ENCODE measurements at places on chromosomes 4 and X.

DNA sequence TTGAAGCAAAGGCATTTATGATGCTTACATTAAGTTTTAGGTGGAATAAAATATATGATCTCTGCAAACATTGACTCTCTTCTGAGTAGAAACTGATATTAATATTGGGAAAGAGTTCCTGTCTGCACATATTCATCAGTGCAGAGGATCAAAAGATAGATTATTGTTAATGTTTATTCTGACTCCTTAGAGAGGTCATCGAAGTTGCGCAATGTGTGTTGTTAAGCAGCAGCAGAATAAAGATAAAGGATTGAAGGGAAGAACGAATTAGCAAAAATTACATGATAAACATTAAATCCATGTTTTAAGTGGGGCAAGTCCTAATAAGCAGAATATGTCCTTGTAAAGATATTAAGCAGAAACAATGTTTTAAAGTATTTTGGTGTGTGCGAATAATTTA, 72.6 kb upstream of the MBNL3 start:
- DNase-seq = no peak

GRCh38 chrX:20442597-20442996, 175.9 kb upstream of the RPS6KA3 start:
- DNase-seq = no peak

GRCh38 chrX:10749113-10749512, 128.7 kb upstream of the MID1 start:
- no peak for DNase-seq

DNA sequence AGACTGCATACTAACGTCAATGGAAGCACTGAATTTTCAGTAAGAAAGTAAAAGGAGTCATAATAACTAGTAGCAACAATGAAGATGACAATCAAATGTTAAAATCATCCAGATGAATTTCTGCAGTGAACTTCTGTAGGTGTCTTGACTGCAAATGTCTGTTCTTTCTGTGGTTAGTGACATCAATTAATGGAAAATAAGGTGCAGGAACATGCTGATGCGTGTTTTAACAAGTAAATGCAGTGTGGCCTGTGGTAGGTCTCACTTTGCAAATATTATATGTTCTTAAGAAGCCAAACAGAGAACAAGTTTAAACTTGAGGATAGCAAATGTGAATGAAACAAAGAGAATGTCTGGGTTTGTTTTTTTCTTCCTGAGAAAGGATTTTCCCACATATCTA, 2.6 kb upstream of the DTHD1 start:
- DNase-seq = no peak

DNA sequence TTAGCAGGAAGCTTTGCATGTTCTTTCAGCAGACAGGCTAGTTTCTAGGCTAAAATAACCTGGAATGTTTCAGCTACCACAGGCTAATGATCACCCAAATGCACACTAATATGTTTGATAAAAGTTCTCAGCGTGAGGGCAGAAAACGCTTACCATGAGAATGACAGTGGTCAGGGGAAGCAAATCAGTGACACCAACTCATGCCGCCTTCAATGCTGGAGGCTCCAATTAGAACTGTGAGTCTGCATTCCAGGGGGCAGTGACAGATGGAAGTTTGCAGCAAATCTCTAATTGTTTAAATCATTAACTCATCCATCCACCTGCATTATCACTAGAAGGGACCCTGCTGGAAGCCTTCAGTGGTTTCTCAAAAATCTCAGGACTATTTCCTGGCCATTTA, 43.2 kb downstream of the ANOS1 start:
- no peak for DNase-seq

- no peak for DNase-seq
Measured at GRCh38 chrX:114201622-114202021, 382.3 kb upstream of the HTR2C start.

GRCh38 chr4:108168160-108168670, 517 bp downstream of the LEF1 start:
- no peak for DNase-seq

- no peak for DNase-seq
Measured at GRCh38 chrX:35149517-35149916, 206.9 kb downstream of the FAM47B start.

DNA sequence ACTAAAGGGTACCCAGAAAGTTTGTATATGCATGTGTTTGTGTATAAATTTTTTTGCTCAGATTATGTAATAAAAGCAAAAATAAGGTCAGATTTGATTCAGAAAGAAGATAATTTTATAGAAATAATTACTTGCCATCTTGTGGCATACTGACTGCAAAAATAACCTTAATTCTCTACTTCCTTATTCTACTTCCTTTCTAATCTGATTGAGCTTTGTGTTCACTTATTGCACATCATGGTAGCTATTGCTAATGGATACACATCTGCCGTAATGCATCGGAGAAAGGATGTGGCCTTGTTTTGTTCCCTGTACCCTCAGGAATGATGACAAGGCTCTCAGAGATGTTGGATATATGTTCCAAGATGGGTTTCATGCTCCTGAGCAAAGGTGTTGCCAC, 10.5 kb upstream of the GNPDA2 start:
- DNase-seq = no peak

- DNase-seq = peak; percentile 20
Measured at GRCh38 chrX:51568586-51568985, 50.1 kb downstream of the CENPVL3 start.

DNA sequence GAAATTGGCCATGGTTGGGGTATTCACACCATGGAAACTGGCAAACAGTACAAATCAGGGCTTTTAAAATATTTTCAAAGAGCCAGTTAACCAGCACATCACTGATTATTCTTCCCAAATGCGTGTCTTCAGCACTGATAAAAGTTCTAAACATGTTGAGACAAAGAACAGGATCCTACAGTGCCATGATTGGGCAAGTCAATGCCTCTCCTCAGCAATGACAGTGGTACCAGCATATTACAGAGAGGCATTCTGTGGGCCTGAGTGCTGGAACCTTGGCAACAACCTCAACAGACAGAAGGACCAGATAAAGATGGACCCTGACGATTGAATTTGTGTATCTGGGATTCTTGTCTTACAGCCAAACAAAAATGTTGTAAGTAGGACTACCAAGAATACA, 108.9 kb downstream of the EFHC2 start:
- DNase-seq = no peak

GRCh38 chr4:73673286-73673685, 53.0 kb upstream of the RASSF6 start:
- DNase-seq = no peak

DNA sequence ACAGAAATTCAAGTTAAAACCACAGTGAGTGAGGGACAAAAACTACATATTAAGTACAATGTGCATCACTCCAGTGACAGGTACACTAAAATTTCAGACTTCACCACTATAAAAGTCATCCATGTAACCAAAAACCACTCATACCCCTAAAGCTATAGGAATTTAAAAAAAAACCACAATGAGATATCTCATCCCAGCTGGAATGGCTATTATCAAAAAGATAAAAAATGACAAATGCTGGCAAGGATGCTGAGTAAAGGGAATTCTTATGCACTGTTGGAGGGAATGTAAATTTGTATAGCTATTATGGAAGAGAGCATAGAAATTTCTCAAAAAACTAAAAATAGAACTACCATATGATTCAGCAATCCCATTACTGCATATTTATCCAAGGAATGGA, 171.1 kb downstream of the HHIP start:
- DNase-seq = no peak

DNA sequence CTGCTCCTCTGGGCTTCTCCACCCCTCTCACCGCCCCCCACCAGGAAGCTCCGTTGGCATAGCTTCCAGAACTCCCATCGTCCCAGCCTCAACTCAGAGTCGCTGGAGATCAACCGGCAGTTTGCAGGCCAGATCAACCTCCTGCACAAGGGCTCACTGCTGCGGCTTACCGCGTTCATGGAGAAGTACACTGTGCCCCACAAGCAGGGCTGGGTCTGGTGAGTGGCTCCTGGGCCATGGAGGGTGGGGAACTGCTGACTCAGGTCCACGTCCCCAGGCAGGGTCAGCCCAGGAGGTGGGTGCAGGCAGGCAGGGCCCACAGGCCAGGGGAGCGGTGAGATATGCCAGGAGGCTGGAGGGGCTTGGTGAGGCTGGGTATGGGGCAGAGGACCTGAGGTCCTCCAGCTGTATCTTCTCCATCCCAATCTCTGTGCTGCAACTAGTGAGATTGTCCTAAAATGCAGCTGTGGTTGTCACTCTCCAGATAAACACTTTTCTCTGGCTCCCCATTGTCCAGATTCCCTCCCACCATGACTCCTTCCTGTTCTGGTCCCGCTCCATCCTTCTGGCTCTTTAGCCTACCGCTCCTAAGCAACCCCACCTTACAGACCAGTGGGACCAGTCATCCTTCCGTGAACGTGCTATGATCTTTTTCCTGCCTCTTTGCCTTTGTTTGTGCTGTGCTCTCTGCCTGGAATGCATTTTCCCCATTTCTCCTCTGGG, 71.9 kb downstream of the STARD8 start:
- no peak for DNase-seq

- no peak for DNase-seq
Measured at GRCh38 chr4:66416425-66416824, 746.1 kb upstream of the EPHA5 start.

DNA sequence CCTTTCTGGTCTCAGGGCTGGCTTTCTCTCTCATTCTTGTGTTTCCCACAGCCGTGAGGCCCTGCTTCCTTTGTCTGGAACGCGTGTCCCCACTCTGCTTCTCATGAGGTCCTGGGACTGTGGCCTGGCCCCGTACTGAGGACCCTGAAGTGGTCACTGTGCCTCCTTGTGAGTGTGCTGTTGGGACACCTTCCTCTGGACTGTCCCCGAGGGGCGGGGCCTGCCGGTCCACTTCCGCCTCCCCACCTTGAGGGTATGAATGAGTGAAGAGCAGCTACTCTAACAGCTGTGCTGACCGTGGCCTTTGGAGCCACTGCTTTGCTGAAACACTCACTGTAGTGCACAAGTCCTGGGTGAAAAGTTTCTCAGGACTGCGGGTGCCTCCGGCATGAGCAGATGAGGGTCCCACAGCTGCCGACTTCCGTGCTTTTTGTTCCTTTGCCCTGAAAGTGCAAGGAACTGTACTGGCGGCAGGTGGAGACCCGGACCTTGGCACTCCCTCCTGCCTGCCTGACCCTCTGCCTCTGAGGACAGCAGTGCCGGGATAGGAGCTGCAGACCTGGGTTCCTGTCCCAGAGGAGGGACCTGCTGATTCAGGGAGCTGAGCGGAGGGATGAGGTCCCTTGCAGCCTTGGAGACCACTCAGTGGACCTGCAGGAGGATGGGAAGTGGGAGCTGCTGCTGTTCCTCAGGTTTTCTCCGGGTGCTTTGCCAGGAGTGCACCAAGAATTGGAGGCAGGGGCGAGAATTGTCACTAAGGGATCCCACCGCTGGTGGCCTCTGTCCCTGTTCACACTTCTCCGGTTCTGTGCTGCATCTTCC, 38.0 kb downstream of the HTT-AS start:
- no peak for DNase-seq

GRCh38 chr4:54041933-54042332, 22.5 kb downstream of the CHIC2 start:
- no peak for DNase-seq

- no peak for DNase-seq
Measured at GRCh38 chr4:109879081-109879480, 31.2 kb downstream of the LRIT3 start.

DNA sequence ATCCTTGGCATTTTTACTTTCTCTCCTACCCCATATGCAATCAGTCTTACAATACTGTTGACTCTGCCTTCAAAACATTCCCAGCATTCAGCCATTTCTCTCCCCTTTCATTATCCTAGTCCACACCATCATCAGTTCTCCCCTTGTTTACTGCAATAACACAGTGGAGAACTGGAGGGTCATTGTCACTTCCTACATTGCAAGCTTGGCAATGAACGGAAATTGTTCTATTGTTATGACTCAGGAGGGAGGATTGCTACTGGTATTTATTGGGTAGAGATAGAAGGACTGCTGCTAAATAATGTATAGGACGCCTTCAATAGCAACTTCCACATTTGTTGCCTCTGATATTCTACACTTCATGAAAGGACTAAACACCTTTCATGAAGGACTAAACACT, 231.8 kb downstream of the BANK1 start:
- no peak for DNase-seq

DNA sequence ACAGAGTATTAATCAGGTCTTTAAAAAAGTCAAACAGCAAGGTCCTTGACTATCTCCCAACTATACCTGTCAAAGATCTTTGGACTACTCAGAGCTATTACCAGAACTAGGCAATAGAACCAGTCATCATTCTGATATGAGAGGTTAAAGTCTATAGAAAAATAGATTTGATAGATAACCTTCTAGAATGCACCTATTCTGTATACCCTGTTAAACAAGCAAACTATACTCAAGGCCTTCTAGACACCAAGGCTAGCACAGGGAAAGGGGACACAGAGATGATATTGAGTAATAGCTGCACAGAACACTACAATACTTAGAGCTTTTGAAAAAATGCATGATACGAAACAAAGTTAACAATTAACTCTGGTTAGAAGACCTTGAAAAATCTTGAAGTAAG, 149.5 kb downstream of the NR3C2 start:
- DNase-seq = no peak

- DNase-seq = no peak
Measured at GRCh38 chr4:188130355-188130754, 8.9 kb upstream of the TRIML1 start.

GRCh38 chrX:150702966-150703694, 9.9 kb downstream of the MTMR1 start:
- no peak for DNase-seq

DNA sequence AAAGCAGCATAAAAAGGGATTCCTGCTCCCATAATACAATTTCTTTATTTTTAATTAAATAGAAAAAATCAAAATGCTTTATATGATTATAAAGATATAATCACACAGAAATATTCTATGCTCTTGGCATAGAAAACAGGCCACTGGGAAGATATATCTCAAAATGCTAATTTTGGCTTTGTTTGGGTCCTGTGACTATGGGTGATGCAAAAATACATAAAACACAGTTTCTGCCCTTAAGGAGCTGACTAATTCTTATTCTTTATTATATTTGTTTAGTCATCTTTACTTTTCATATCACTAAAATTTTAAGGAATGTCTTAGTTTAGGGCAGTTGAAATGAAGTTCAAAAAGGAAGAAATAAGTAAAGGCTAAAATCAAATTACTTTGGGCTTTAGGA, 7.0 kb upstream of the BMP3 start:
- DNase-seq = no peak

DNA sequence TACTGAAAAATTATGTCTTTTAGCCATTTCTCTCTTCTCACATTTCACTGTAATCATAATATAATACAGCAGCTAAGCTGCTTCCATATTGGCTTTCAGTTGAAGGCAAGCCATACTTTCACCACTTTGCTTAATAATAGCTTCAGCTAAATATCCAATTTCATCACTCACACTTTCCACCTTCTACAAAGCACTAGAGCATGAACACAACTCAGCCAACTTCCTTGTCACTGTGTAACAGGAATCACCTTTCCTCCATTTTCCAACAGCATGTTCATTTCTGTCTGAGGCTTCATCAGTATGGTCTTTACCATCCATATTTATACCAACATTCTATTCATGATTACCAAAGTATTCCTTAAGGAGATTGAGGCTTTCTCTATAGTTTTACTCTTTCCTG, 219.8 kb upstream of the CTSO start:
- DNase-seq = no peak

Measured in BJ (cell line).